ENCODE measurements at places on chromosomes 3 and 15.

DNA sequence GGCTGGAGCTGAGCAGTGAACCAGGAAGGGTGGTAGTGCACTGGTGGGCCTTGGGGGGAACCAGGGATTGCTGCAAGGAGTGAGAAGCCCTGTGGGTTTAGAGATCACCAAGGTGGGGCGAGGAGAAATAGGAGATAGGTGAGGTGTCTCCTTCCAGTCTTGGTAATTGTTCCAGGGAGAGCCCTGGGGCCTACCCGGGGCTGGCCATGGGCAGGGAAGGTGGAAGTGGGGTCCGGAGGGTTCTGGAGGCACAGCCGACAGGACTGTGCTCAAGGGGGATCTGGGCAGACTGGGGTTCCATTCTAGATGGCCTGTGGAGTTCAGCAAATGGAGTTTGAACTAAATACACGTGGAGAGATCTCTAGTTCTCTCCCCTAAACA, 4.5 kb downstream of the CHST13 start:
- no peak for DNase-seq

GRCh38 chr3:8325306-8325705, 176.3 kb upstream of the LMCD1 start:
- no peak for DNase-seq

DNA sequence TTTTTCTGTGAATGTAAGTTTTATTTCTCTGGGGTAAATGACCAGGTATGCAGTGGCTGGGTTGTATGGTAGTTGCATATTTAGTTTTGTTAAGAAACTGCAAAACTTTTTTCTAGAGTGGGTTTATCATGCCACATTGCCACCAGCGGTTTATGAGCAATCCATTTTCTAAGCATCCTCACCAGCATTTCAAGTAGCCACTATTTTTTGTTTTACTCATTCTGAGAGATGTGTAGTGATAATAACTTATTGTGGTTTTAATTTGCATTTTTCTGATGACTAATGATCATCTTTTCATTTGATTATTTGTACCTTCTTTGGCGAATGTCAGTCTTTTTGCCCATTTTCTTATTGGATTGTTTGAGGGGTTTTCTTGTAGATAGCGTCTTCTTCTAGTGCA, 56.2 kb downstream of the SPRED1 start:
- DNase-seq, result no peak

- no peak for DNase-seq
These were observed 15.3 kb downstream of the FOXP1 start for GRCh38 chr3:71568207-71568606.

DNA sequence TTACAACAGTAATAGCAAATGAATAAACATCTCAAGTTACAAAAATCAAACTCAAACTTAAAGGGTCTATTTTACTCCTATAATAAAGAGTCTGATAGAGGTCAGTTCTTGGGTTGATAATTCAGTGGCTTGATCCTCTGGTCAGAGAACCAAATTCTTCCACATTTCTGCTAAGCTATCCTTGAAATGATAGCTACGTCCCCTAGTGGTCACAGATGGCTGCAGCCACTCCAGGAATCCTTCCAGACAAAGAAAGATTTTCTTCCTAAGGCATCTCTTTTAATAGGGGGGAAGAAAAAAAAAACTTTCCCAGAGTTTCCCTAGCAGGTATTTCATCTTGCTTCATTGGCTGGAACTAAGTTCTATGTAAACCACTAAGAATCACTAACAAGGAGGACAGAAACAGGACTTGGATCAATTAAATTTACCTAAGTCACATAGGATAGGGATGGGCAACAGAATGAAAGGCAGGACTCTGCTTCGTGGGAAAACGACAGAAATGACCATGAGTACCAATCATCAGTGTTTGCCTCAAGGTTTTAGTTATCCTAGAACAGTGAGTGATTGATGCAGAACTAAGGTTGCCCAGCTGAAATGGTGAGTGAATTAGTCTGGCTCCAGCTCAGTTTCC, 160.7 kb downstream of the STAC start:
- DNase-seq, result no peak

DNA sequence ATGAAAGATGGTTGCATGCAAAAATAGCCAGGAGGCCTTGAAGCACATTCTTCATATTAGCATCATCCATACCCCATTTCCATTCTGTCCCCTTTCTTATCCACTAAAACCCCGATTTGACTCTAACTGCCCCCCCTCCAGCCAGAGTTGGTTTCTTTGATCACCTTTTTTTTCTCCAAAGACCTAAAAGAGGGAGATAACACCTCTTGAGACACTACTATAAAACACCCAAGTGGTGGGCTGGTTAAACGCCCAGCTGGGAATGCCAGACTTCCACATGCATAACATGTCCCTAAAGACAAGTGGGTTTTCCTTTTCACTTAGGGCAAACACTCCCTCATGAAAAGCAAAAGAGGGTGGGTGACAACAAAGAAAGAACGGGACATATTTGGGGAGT, 133.9 kb upstream of the WNT5A start:
- no peak for DNase-seq

- no peak for DNase-seq
These were observed 61.1 kb downstream of the GRIP2 start for GRCh38 chr3:14478956-14479550.

- no peak for DNase-seq
These were observed 55.3 kb downstream of the CLDN1 start for GRCh38 chr3:190266913-190267290.

DNA sequence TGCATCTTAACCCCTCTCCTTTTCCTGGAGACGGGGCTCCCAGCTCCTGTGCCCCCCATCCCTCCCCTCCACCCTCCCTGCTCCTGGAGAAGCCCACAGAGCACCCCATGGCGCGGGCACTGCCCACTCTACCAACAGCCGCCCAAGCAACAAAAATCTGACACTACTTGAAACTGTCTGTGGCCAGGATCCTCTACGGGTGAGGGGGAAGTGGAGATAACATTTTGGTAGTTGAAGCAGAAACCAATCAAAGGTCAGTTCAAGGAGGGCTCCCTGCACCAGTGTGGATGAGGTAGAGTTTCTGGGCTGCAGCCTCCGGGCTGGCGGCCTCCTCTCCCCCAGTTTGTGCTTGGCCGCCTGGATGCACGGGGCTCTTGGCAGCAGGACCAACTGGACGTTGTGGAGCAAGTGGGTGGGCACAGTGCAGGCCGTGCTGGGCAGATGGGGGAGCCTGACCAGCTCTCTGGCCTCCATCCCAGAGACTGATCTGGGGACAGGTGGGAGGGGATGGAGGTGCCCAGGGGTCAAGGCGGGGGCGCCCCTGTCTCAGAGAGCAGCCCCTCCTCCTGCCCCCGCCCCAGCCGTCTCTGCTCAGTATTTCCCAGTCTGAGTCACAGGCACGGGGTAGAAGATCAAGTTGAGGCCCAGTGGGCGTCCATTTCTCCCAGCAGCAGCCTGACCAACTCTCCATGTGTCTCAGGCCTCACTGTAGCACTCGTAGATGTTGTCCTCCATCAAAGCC, 12.8 kb downstream of the H1-8 start:
- DNase-seq, result no peak

GRCh38 chr3:129607391-129608068, 1.1 kb upstream of the PLXND1 start:
- DNase-seq, result no peak

DNA sequence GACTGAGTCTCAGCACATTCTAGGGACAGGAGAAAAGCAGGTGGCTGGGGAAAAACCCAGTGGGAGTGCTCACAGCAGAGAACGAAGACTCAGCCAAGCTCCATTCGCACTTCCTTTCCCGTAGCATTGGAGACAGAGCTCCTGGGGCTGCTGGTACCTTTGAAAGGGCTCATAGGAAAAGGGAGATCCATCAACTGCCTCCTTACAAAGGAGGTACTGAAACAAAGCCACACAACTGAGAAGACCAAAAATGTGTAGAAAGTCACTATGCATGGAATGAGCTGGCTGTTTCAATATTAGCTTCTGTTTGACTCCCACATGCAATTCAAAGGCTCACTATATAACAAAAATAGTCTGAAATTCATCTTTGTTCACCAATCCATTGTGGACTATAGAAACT, 16.9 kb downstream of the STIMATE start:
- DNase-seq, result no peak

GRCh38 chr15:29062626-29063025, 176.9 kb downstream of the APBA2 start:
- DNase-seq, result no peak

DNA sequence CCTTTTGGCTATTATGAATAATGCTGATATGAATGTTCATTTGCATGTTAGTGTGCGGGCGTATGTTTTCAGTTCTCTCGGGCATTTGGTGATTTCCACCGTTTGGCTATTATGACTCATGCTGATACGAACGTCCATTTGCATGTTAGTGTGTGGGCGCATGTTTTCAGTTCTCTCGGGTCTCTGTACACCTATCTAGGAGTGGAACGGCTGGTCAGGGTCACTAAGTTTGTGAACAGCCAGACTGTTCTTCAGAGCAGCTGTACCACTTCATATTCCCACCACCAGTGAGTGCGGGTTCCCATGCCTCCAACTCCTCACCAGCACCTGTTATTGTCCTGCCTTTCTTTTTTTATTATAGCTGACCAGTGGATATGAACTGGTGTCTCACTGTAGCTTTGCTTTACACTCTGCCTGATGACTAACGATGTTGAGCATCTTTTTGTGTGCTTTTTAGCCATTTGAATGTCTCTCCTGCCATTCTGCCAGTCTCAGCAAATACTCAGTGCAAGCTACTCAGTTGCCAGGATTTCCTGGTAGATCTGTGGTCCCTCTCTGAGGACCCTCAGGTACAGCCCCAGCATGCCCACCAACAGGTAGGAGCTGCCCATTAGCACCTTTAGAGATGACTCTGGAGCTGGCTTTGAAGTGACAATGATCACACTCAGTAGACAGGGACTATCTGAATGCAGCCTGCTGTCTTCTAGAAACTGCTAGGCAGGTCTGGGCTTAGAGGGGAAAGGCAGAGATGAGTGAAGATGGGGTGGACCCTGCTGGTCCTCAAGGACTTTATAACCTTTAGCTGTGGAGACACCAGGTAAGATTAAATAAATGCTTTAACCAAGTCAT, 141.1 kb downstream of the XXYLT1 start:
- no peak for DNase-seq

GRCh38 chr15:96501362-96501761, 170.9 kb downstream of the NR2F2 start:
- DNase-seq, result no peak

- no peak for DNase-seq
These were observed 28.0 kb downstream of the KLHDC8B start for GRCh38 chr3:49199239-49199899.

DNA sequence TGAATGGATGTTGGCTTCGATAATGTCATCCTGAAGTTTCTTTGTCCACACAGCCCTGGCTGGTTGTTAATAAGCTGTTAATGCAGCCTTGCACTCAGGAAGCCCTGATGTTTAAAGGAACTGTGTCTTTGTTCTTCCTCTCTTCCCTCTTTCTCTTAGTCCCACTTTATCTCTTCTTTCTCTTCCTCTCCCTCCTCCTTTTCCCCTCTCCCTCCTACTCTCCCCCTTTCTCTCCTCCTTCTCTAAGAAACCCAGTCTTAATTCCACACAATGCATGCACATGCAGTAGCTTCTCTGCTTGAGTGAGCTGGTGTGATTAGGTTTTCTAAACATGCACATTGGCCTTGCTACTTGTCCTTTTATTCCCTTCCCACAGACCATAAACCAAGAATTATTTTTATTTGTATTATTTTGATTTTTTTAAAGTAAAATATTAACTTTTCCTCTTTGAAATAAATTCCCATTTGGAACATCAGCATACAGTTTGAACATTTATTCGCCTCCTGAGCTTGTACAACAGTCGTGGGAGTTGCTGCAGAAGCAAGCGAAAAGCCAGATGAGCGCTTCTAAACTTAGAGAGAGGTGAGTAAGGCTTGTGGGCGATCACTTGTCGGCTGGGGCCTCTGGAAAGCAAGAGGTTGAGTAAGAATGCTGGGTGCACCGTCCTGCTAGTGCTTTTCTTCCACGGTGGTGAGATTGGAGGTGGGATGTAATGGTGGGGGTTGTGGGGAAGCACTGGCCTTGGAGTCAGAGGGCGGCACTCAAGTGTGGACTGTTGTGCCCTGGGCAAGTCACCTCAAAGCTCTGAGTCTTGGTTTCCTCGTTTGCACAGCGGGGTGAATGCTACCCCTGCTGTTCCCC, 7.2 kb downstream of the GHRL start:
- DNase-seq, result no peak

DNA sequence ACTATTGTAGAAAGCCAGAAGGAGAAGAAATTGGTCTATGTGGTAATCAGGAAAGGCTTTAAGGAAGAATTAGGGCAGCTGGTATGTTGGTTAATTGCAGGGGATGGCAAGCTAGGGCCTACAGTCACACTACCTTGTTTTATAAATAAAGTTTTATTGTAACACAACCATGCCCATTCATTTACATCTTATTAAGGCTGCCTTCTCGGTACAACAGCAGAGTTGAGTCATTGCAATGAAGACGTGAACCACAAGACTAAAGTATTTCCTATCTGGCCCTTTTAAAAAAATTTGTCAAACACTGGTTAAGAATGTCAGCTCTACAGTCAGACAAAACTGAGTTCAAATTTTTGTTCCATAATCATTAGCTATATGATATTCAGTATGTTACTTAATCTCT, 8.3 kb downstream of the SERPINI1 start:
- DNase-seq, result no peak

DNA sequence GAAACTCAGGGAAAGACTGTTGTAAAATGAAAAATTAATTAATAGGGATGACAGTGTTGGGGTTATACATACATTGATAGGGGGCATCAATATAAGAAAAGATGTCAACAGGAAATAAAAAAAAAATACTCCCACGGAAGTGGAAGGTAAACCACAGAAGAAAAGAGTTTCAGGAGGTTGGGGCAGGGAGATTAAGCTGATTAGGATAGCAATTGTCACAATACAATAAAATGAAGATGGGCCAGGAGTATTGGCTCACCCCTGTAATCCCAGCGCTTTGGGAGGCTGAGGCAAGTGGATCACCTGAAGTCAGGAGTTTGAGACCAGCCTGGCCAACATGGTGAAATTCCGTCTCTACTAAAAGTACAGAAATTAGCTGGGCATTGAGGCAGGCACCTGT, 536.1 kb downstream of the AGBL1 start:
- no peak for DNase-seq

DNA sequence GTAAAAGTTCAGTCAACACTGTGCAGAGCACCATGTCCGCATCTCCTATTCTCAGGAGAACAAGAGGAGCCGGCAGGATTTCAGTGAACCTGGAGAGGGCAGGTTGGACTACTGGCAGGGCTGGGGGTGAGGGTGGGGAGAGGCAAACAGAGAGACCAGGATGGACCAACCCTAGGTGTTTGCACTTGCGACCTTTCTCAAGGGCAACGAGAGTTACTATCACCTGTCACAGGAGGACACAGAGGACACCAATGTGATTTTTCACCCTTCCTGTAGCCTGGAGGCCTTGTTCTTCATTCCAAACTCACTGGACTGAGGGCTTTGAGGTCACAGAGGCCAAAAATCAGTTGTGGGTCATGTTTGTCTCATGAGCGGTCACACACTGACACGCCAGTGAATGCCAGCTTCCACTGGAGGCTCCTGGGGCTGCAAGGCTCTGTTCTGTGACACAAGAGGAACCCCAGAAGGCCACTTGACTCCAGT, 89.5 kb downstream of the CPN2 start:
- no peak for DNase-seq

GRCh38 chr15:76006136-76006778, 6.0 kb downstream of the NRG4 start:
- DNase-seq, result no peak
